ENCODE measurements at places on chromosomes 11 and 22.

GRCh38 chr22:26887916-26888315 lies 230.5 kb downstream of the MIAT start:
- DNase-seq, result peak; percentile 66

GRCh38 chr11:82315093-82315492 lies 418.6 kb downstream of the FAM181B start:
- DNase-seq, result peak; percentile 7

DNA sequence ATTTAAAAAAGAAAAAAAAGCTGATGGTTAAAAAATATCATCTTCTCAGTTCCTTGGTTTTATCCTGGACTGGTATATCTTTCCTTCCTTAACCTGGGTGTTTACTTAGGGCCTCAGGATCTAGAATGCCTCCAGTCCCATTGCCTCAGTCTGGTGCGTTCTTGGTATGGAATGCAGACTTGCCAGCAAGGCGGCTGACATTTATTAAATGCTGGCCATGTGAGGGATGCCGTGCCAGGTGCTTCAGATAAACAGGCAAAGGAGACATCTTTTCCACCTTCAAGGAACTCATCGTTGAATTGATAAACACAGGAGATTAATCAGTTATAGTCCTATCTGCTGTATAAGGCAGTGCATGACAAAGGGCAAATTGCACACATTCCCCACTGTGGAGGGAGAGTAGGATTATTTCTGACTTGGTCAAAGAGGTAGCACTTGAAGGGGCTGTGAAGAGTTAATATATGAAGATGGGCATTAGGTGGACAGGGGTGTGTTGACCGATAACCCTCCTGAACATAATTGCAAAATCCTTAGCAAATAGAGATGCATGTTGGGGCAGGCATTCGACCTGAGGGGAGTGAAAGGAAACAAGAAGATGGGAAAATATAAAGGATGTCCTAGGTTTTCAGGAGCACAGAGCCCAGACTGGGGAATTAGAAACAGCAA lies 54.4 kb downstream of the ALX4 start:
- no peak for DNase-seq

GRCh38 chr11:2462986-2463765 lies 18.4 kb downstream of the KCNQ1 start:
- DNase-seq, result peak; percentile 54

GRCh38 chr22:44247346-44247745 lies 65.4 kb downstream of the SHISAL1 start:
- DNase-seq, result no peak

DNA sequence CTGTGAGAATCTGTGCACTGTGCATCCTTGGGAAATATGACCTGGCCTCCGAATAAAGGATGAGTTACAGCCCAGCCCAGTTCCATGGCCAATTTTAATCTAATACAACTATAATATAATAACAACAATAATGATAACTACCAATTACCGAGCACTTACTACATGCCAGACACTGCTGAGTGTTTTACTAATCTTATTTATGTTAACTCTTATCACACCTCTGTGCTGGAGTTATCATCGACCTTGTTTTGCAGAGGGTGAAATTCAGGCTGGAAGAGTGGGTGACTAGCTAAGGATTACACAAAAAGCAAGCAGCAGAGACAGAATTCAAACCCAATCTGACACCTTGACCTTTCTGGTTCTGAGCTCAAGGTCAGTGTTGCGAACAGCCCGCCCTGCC lies 83.9 kb downstream of the GALNT18 start:
- no peak for DNase-seq

- peak; percentile 28 for DNase-seq
Measured at GRCh38 chr11:60887556-60887955, 18.8 kb downstream of the PRPF19 start.

- DNase-seq, result no peak
Measured at GRCh38 chr22:34160141-34160783, 240.0 kb upstream of the LARGE1 start.

- DNase-seq, result peak; percentile 73
Measured at GRCh38 chr22:46068593-46069491, 81.5 kb upstream of the PPARA start.

- no peak for DNase-seq
Measured at GRCh38 chr11:832529-833113, at the start of gene CD151. CD151 (plus strand) TSS chr11:832952; CDS start chr11:836070, 3,118 bp downstream.

DNA sequence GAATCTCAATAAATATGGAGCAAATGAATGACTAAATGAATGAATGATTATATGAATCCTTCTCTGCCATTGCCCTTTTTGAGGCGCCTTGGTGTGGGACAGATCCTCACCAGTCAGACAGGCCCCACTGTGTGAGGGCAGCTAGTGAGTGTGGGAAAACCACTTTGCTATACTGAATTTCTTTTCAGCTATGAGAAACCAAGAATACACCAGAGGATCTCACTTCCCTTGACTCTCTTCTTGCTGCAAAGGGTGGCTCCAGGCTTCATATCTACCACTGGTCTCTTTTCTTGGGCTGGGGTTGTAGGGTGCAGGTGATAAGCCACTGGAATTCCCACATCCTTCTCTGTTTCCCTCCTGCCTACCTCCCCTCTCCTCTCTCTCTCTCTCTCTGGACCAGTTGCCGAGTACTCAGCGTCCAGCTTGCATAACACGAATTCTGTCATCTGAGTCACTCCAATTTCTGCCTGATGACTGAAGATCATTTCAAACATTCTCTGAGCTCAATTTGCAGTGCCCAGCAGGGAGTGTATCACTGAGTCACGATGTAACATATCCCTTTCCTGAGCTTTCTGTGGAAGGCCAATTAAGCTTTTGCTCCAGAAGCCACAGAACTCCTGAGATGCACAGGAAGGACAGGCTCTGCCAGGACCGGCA lies 304.3 kb upstream of the NCAM1 start:
- DNase-seq, result no peak

- DNase-seq, result peak; percentile 50
Measured at GRCh38 chr11:112470355-112470754, 209.7 kb upstream of the PLET1 start.

DNA sequence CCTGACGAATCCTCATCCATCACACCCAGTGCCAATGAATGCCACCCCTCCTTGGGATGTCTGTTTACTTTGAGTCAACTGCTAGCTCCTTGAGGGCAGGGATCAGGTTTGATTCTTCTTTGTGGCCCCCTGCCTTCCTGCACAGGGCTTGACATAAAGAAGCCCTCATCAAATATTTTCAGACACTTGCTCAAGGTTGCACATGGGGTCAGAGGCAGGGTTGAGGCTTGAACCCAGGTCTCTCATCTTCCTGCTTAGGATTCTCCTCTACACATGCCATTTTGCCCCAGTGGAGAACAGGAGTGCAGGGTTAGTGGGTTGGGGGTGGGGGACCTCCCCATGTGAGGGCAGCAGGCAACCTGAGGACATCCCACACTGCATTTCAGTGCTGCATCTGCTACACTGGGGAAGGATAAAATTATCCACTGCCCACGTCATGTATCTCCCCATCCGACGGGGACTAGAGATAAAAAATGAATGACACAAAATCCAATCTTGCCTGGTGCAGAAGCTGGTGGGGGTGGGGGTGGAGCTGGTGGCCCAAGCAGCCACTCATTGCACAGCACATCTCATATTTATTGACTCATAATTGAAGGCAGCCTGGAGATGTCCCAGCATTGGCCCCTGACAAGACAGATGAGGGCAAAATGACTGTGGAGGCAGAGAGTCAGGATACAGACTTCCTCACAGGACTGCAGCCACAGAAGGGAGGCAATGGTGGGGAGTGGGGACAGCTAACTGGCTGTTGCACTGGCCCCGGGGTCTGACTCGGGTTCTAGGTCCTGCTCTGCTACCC lies 41.3 kb downstream of the NEU3 start:
- no peak for DNase-seq

GRCh38 chr22:33844273-33844672 lies 76.0 kb downstream of the LARGE1 start:
- no peak for DNase-seq

GRCh38 chr11:22869325-22869724 lies 9.1 kb upstream of the CCDC179 start:
- DNase-seq, result no peak

DNA sequence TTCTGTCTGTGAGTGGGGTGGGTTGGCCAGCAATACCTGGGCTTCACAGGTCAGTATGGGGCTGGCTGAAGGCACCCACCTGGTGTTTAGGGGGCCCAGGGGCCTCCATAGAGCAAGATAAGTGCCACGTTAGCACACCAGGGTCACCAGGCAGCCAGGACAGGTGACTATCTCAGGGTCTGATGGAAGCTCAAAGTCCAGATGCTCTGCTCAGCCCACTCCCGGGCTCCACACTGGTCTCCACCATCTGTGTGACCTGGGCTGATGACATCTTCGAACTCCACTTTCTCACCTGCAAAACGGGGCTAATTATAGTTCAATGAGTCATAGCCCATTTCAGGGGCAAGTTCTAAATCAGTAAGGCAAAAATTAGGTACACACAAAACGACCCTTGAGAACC lies 39.4 kb upstream of the PRDM11 start:
- no peak for DNase-seq

- DNase-seq, result no peak
Measured at GRCh38 chr11:85539029-85539689, 88.0 kb downstream of the DLG2 start.

- DNase-seq, result no peak
Measured at GRCh38 chr11:114187173-114187572, 109.0 kb upstream of the NNMT start.

- no peak for DNase-seq
Measured at GRCh38 chr11:30566482-30566881, 19.7 kb downstream of the MPPED2 start.

DNA sequence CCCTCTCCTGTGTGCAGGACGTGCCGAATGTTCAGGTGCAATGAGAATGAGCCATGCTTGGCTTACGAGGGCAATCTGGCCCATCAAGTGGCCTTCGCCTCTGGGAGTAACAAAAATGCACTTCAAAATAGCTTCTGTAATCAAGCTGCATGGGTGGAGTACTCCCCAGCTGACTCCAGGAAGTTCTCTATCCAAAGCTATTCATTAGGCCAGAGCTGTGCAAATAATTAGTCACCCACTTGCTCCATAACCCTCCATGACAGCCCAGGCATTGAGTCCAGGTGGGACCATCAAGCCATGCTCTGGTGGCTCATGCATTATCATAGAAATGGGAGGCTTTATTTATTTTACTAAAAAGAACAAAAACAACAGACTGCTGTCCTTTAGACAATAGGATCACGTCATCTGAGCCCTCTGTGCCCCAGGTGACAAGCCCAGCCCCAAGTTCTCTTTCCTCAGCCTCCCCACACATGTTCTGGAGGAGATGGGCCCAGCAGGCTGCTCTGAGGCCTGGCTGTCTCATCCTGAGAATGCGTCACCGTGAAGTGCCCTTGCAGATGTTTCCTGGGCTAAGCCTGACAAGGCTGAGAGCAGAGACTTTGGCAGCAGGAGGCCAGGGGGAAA lies 244.7 kb downstream of the ETS1 start:
- peak; percentile 83 for DNase-seq

- DNase-seq, result no peak
Measured at GRCh38 chr22:25680051-25680450, 61.9 kb upstream of the MYO18B start.

Measured in renal cortical epithelial cell (primary cell).